ENCODE measurements at places on chromosomes 5 and 9.

- no peak for DNase-seq
Measured at GRCh38 chr9:113990975-113991471, 87.1 kb downstream of the AMBP start.

GRCh38 chr9:129832982-129833381 lies 2.1 kb downstream of the C9orf78 start:
- DNase-seq = no peak

- DNase-seq = no peak
Measured at GRCh38 chr5:113495422-113495841, 7.2 kb upstream of the MCC start.

GRCh38 chr5:56545016-56545415 lies 270.3 kb upstream of the MAP3K1 start:
- no peak for DNase-seq

- no peak for DNase-seq
Measured at GRCh38 chr9:71485326-71485725, 283.0 kb downstream of the CEMIP2 start.

GRCh38 chr5:151741678-151742423 lies 16.6 kb downstream of the ATOX1 start:
- DNase-seq = no peak

DNA sequence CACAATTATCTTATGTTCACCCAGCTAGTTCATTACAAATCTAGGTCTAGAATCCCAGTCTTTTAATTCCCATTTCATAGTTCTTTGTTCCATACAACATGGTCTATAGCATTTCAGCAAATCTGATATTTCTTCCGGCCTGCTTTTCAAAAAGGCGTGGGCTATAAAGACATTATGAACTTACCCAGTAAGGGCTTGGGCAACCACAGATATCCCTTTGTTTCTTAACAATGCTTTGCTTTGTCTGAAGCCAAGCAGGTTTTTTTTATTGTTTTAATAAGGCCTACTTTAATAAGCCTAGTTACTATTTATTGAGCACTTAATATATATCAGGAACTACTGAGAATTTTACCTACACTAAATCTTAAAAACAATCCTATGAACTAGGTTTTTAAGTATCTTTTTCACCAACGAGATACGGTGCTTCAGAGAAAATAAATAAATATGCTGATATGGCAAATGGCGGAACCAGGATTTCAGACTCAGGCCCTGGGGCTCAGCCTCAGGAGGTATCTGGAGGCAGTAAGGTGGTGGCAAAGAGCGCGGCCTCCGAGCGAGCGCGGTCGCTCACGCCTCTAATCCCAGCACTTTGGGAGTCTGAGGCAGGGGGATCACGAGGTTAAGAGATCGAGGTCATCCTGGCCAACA lies 29.7 kb downstream of the PCA3 start:
- no peak for DNase-seq

- no peak for DNase-seq
Measured at GRCh38 chr5:129141696-129142095, 47.1 kb downstream of the ISOC1 start.

DNA sequence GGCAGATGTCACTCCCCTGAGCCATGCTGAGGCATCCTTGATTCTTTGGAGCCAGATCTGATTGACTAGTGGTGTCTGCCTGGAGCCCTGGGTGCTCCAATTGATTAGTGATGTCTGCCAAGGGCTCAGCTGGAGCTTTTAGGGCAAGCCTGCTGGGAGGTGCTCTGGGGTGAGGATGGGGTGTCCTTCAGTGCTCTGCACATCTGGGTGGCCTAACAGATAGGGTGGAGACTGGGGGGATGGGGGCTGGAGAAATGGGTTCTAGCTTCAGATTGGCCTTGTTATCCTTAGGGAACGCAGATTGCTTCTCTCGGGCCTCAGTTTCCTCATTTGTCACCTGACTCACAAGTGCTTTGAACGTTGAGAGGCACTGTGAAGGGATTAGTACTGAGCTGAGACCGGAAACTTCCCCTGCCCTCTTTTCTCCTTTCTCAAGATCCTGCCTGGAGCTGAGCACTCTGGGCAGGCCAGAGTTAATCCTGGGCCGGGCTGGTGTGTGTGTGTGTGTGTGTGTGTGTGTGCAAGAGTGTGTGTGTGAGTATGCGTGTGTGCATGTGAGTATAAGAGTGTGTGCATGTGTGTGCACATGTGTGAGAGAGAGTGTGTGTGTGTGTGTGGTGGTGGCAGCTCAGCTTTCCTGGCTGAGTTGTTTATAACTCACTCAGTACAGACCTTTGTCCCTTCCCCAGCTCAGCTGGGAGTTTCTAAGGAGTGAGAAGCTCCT lies 5.6 kb upstream of the IER5L start:
- DNase-seq = no peak

GRCh38 chr5:38824821-38825220 lies 21.0 kb upstream of the OSMR start:
- DNase-seq = no peak

GRCh38 chr9:113940077-113940476 lies 64.0 kb downstream of the ZNF618 start:
- no peak for DNase-seq

DNA sequence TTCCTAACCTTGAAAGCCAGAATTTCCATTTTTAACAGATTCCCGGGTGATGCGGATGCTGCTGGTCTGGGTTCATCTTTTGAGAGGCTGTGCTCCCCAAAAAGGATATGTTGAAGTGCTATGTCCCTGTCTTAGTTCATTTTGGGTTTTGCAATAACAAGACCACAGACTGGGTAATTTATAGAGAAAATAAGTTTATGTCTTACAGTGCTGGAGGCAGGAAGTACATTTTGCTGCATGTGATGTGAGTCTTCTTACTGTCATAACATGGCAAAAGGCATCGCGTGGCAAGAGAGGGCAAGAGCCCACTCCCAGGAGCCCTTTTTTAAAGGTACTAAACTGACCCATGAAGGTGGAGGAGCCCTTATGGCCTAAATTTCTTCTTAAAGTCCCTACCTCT lies 114.1 kb downstream of the DAPK1 start:
- no peak for DNase-seq

- no peak for DNase-seq
Measured at GRCh38 chr5:53067641-53068040, 41.9 kb downstream of the MOCS2 start.

- no peak for DNase-seq
Measured at GRCh38 chr5:7794311-7794710, 56.6 kb downstream of the CFAP90 start.

- DNase-seq = no peak
Measured at GRCh38 chr9:94700445-94700844, 26.1 kb upstream of the AOPEP start.

DNA sequence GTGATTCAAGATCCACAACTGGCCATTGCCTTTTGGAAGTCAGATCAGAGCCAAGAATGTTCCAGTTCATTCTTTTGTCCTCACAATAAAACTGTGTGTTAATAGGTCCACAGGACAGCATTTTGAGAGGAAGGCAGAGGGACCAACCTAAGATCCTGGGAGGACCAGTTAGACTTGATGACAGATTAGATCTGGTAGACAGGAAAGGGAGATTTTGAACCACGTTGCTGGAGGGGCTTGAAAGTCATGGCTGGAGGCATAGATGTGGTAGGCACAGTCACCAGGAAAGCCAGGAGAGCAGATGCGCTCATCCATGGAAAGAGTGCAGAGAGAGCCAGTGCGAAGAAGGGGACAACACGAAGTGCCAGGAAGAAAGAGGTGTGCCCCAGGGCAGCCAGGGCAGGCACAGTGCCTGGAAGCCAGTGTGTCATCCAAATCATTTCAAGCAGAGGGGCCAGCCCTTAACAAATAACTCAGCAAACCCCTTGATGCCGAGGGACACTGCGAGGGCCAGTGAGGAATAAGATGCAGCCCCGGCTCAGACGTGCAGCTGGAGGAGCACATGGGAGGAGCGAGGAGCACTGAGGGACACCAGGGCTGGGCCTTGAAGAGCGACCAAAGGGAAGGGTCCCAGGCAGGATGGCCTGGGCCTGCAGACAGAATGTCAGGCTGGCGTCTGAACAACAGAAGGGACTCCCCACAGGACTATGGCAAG lies 12.8 kb upstream of the SLC2A8 start:
- no peak for DNase-seq

Data from KBM-7 (cell line).